ENCODE measurements at places on chromosomes 12 and 14.

GRCh38 chr12:124395284-124395752 is 100.4 kb downstream of the RFLNA start:
- no peak for DNase-seq

DNA sequence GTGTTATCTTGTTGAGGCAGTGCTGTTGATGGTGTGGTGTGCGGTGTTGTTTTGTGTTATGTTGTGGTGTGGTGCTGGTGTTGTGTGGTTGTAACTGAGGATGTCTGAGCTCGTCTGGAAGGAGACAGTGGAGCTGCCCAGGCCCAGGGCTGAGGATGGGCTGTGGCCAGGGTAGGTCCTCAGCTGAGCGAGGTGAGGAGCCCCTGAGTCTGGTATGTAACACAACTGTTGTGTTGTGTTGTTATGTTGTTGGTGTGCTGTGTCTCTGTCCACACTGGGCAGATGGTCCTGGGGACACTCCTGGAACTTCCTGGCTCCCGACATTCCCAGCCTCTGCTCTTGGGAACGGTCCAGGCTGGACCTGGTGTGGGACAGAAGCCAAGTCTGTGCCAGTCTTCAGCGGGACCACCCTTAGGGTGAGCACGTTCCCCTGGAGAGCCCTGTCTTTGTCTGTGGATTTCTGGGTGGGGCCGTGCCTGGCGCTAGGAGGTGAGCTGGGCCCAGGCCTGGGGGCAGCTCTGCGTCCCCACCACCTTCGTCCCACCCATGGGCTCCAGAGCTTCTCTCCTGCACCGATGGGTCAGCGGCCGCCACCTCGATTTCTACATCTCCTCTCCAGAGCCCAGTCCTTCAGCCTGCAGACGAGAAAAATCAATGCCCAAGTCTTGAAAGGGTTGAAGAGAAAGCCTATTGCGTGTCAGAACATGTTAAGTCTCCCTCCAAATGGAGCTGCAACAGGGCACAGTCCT is 27.4 kb upstream of the SFSWAP start:
- peak; percentile 6 for DNase-seq

DNA sequence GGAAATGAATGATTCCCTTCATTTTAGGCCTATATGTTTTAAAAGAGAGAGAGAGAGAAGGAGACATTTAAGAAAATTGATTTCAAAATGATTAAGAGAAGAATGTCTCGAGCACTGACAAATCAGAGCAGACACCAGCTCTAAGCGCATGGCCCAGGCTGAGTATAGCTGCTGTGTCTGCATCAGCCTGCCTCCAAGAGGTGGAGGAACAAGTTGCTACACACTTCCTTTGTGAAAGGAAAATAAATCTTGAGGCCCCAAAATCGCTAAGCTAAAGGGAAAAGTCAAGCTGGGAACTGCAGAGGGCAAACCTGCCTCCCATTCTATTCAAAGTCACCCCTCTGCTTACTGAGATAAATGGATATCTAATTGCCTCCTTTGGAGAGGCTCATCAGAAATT is 728.7 kb upstream of the TMEM132C start:
- no peak for DNase-seq

DNA sequence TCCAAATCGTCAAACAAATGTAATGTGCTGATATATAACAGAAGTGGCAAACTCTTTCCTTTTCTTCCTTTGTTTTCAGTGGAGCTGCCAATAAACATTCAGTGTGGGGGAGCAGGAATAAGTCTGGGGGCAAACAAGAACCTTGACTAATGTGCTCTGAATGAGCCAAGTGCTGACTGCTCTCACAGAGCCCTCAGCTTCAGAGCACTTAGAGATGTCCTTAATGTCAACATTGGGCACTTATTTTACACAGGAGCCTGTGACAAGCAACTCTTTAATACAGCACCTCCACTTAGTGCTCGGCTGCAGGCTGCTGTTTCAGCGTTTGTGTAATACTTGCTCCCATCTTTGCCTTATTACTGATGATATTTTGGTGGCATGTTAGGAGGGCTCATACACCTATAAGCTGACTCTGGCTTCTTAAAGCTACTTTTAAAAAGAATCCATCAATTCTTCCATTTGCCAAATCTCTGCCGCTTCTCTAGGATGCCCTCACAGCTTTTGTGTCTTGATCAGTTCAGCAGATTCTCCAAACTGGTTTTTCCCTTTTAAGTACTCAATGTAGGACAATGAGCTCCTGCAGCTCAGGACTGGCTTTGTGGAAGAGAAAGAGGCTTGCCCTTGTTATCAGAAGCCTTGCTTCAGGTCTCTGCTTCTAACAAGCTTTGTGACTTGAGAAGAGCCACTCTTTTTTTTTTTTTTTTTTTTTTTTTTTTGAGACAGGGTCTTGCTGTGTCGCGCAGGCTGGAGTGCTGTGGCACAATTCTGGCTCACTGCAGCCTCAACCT is 206.6 kb downstream of the MON2 start:
- DNase-seq, result no peak

DNA sequence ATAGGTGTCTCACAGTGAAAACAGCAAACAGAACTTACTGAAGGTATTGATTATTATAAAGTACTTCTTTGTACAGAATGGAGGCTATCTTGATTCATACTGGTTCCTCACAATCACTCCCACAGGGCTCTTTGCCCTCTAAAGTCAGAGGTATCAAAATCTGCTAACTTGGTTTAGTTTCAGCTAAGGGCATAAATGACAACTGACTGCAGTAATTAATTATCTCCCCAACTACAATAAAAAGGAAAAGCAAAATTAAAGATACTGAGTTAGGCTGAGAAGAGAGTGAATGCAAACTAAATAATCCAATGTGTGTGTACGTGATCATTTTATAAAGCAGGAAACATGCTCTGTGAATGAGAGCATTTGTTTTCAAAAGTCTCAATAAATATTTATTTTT is 338.7 kb downstream of the ACSS3 start:
- no peak for DNase-seq

DNA sequence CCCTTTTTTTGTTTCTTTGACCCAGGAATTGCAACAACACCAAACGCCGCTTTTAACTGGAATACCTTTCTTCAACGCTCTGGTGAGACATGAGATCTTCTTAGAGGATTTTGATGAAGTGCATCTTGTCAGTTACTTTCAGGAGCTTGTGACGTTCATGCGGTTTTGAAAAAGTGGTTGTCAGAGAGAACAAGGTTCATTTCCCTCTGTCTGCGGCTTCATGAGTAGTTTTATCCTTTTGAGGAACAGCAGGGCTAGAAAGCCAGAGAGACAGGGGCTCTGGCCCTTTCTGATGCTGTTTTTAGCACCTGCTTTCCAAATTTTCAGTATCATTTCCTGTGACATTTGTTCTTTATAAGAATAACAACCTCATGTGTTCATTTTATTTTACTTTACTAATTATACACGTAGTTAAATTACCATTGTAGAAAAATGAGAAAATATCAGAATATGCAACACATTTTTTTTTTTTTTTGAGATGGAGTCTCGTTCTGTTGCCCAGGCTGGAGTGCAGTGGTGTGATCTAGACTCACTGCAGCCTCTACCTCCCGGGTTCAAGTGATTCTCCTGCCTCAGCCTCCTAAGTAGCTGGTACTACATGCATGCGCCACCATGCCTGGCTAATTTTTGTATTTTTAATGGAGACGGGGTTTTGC is 61.8 kb downstream of the GLT1D1 start:
- no peak for DNase-seq

GRCh38 chr12:124470139-124470538 is 97.3 kb downstream of the NCOR2 start:
- no peak for DNase-seq

- no peak for DNase-seq
Observed at GRCh38 chr14:77318006-77318553, 2.6 kb downstream of the POMT2 start.

- no peak for DNase-seq
Observed at GRCh38 chr14:80378084-80378690, 166.9 kb upstream of the DIO2 start.

- DNase-seq, result no peak
Observed at GRCh38 chr12:113684908-113685782, 213.5 kb upstream of the LHX5 start.

DNA sequence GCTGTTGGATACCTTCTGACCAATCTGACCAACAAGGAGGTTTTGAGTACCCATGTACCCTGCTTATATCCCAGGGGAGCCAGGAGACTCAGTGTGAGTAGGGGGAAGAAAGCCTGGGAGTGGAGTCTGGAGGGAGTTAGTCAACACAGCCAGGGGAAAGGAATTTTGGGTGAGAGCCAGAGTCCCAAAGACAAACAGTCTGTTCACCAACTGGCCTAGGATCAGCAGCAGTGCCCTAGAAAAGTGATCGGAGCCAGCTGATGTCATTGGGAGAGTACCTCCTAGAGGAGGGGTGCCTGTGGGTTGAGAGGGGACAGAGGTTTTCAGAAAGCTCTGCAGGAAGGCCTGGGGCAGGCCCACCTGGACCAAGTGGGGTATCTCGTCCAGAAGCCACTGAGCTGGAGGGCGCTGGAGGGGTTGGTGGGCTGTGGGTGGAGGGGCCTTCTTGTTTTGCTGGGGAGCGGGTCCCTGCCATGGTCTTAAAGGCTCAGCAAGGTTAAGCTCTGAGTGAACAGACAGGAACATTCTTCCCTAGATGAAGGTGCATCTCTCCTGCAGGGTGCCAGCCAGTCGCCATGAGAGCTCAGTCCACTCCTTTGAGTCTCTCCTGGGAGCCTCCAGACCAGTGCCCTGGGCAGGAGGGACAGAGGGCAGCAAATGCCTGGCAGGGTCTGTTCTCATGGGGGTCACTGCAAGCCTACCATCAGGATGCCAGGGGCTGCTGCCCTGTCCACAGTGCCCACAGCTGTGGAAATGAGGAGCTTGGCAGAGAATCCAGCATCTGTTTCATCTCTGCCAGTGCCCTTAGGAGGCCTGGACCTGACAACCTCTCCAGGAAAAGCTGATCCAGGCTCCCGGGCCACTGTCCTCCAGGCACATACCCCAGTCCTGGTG is 63.6 kb downstream of the CHGA start:
- peak; percentile 64 for DNase-seq

- no peak for DNase-seq
Observed at GRCh38 chr12:118841588-118841987, 139.8 kb upstream of the SRRM4 start.

DNA sequence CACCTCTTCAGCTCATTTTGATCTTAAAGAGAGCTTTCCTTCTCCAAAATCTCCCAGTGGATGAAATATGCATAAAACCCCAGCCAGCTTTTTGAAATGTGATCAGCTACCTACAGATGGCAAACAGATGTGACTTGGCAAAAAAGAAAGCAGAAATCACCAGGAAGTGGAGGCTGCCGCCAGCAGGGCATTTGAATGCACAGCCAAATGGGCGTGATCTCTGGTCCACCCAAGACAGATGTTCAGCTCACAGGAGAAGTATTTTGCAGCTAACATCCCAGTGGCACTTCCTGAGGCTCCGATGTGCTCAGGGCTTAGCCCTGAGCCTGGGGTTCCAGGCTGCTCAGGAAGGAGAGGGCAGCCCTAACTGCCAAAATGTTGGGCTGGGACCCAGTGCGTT is 78.3 kb downstream of the LGMN start:
- DNase-seq, result peak; percentile 56

DNA sequence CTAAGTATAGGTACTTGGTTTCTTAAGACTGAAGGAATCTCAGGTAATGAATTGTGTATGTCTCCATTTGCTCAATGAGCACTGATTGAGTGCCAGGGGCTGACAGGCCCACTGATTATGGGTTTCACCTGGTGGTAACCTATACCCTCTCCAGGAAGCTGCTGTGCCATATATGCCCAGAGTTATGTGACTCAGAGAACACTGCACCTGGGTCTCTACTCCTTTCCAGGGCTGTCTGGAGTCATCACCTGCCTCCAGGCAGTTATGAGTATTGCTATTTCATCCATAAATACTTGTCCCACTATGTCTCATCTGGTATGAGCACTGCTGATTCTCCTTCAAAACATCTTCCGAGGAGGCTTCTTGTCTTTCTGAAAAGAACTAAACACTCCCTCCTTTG is 692.9 kb downstream of the BCL11B start:
- DNase-seq, result peak; percentile 2

GRCh38 chr14:99755629-99756603 is 37.3 kb upstream of the EML1 start:
- peak; percentile 86 for DNase-seq

GRCh38 chr14:36773558-36773957 is 111.9 kb downstream of the PAX9 start:
- peak; percentile 30 for DNase-seq

- peak; percentile 22 for DNase-seq
Observed at GRCh38 chr12:102567031-102567985, 86.9 kb upstream of the IGF1 start.

DNA sequence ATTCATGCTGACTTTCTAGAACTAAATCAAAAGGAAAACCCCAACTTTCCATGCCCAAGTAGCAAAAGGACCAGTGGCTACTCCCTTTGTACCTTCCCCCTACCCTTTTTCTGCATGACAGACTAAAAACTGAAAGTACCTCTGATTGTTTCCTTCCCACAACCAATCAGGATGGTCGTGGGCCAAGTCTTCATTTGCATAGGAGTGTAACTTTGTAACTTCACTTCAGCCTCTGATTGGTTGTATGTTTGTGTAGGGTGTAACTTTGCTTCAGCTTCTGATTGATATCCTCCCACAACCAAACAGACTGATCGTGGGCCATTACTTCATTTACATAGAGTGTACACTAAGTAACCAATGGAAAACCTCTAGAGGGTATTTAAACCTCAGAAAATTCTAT is 96.5 kb downstream of the DENND5B start:
- DNase-seq, result no peak

DNA sequence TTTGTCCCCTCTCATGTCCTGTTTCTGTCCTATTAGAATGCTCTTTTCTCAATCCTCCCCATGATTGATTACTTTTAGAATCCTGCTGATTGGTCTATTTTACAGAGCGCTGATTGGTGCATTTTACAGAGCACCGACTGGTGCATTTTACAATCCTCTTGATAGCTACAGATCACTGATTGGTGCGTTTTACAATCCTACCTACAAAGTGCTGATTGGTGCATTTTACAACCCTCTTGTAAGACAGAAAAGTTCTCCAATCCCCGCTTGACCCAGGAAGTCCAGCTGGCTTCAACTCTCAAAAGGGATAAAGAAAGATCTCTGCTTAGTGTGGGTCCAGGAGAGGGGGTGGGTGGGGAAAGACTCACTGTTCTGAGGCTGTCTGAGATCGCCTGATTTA is 71.3 kb downstream of the DHRS2 start:
- DNase-seq, result no peak

GRCh38 chr12:1189163-1189562 is 198.1 kb downstream of the ERC1 start:
- DNase-seq, result peak; percentile 76

Data from MCF 10A (cell line).